Activated naive CD8-positive, alpha-beta T cell treated with anti-CD3 and anti-CD28 coated beads, Interleukin-2, amount 10 ng/mL, durations not matched to agents 7 days and 5 days (primary cell): ENCODE measurements at places on chromosomes 1 and 21. TPM values are rescaled to one million over a fixed set of nuclear protein-coding genes. Genes with fewer than 3 reads are reported as not detected.
A peak's percentile ranks its signal among the peaks of the same experiment; 100 is the strongest.

DNA sequence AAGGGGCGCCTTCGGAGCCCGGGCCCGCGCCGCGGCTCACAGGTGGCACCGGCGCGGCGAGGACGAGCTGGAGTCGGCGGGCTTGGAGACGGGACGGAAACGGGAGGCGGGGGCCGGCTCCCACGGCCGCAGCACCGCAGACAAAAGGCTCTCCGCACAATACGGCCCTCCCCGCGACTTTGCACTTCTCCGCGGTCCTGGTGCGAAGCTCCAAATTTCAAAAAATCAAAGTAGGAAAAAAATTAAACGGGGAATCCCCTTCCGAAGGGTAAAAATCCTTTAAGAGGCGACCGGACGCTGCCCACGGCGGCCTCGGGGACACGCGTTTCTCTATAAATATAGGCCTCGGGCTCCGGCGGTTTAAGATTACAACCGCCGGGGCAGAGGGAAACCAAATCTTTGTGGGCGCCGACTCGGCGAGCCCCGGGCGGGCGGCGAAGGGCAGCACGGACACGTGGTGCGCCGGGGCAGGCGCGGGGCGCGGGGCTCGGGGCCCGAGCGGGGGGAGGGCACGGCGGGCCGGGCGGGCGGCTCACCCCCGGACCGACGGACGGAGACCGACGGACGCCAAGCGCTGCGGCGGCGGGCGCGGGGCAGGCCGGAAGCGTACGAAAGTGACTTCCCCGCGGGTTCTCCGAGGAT, 453 bp downstream of the PABPC4 start:
- H3K36me3 ChIP-seq, result peaks cover 24% of the 10 kb centered on the region
- peak overlapping the region; percentile 87 for H3K4me3 ChIP-seq
- peak overlapping the region; percentile 89 for H3K27ac ChIP-seq
- DNase-seq, result peak; percentile 62
- H3K27me3 ChIP-seq, result peaks cover 2% of the 10 kb centered on the region

DNA sequence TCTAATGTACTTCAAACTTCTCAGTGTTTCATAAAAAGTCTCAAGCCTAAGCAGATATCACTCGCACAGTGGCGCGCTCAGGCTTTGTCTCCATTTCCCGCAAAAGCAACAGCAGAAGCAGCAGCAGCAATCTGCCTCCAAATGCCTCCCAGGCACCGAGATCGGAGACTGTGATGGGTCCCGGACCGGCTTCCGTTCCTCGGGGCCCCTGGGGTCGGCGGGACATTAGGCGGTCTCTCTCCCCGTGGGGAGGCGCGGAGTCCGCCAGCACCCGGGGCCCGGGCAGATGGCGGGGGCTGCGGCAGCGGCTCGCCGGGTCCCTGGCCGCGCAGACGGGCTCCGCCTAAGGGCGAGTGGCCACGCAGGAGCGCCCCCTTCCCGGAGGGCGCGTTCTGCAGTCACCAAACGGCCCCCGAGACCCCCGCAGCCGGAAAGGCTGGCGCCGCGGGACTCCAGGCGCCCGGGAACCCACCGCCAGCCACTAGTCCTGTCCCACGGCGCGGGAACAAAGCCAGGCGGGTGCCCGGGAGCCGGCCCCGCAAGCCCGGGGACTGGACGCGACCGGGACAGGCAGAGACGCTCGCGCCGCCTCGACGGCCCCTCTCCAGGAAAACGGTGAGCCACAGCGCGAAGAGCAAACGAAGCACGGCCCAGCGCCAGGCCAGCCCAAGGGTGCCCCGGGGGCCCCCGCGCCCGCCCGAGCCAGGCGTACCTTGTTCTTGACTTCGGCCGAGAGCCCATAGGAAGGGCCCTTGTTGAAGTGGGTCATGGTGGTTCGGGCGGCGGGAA, 590 bp downstream of the CNN3 start:
- H3K4me1 ChIP-seq, result peaks cover 17% of the 10 kb centered on the region
- peak; percentile 65 for DNase-seq
- H3K27ac ChIP-seq, result peak overlapping the region; percentile 30

The MSH4 gene
- 0.40 TPM for total RNA-seq

DNA sequence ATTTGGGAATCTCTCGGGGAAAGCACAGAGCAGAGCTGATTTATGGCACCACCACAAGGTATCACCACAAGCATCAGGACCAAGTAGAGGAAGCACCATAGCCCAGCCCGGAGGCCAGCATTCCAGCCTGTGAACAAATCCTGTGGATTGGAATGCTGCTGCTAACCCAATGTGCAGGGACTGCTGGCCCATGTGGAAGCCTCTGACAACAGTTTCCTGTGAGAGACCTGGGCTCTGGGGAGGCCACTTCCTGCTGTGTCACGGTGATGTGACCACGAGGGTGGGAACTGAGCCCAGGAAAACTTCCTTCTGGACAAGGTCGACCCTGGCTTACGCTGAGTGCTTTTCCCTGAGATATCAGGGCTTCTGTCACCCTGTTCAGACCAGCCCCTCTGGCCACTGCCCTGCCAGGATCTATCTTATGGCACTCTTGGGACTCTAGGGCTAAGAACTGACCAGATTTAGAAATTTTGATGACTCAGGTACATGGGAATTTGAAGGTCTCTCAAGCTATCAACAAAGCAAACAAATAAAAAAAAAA, 88.3 kb upstream of the NGF start:
- peaks cover 14% of the 10 kb centered on the region for H3K27me3 ChIP-seq
- H3K27ac ChIP-seq, result no peak overlapping the region
- H3K36me3 ChIP-seq, result no peaks in the 10 kb centered on the region
- DNase-seq, result no peak
- no peak overlapping the region for H3K4me3 ChIP-seq

The FCRL2 gene
- not detected for total RNA-seq

DNA sequence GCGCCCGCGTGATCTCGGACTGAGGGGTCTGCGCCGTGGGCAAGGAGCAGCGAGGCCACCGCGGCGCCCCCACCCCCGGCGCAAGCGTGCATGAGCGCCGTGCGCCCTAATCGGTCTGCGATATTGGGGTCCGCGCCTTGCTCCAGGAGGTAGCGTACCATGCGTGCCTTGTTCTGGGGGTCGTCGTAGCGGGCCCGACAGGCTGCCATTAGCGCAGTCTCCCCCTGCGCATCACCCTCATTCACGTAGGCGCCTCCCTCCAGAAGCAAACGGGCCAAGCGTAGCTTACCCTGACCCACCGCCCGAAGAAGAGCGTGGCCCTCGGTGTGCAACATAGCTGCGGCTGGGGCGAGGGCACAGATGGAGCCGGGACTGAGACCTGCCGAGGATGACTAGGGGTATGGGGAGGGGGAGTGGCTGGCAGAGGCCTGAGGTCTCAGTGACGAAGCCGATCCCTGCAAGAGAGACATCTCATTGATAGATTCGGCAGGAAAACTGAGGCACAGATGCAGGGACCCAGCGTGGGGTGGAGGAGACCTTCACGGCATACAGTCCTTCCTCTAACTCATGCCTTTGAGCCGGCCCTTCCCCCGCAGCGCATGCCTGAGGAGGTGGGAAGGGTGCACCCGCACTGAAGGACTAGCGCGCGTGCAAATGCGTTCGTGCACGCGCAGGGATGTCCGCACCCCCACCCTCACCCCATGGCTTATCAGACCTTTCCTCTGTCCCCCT, 2.8 kb downstream of the ANKRD34A start:
- peak overlapping the region; percentile 78 for H3K27ac ChIP-seq
- H3K27me3 ChIP-seq, result no peaks in the 10 kb centered on the region
- DNase-seq, result peak; percentile 68
- no peaks in the 10 kb centered on the region for H3K36me3 ChIP-seq

The OR2G6 gene
- not detected for total RNA-seq

DNA sequence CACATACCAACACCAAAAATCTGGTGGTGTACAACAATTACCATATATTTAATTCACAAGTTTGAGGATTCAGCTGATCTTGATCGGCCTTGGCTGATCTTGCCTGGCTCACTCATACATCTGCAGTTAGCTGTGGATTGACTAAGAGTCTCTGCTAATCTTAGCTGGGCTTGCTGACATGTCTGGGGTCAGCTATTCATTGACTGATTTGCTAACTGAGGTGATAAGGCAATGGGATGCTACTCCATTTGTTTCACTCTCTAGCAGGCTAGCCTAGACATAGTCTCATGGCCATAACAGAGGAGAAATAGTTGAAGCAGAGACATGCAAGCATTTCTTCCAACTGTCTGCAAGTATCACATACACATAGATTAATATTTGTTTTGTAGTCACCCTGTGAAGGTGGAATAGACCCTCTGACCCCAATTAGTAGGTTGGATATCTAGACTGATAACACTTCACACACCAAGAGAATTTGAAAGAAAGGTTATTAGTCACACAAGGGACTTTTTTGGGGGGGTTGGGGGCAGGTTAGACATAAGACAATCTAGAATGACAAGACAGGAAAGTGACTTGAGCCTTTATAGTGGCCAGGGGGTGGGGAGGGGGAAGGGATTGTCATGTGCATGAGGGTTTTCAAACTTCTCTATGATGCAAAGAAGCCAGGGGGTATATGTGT, 142.3 kb downstream of the BARHL2 start:
- H3K4me3 ChIP-seq, result no peak overlapping the region
- no peak for DNase-seq
- H3K27ac ChIP-seq, result no peak overlapping the region
- H3K27me3 ChIP-seq, result peaks cover 5% of the 10 kb centered on the region
- H3K36me3 ChIP-seq, result no peaks in the 10 kb centered on the region

DNA sequence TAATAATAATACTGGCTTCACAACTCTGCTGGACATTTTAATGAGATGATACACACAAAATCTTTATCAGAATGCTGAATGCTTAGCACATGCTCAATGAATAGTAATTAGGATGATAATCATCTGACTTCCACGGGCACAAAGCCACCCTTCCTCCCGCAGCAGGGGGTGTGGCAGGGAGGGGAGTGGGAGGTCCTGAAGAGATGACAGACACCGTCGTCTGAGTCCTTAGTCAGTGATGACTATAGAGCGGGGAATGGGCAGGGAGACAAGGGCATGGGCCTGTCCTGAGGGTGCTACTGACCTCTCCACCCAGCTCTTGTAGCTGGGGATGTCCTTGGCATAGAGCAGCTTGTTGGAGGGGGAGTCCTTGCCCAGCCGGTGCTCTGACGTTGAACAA, 117.6 kb upstream of the CD34 start:
- no peak overlapping the region for H3K4me3 ChIP-seq
- no peaks in the 10 kb centered on the region for H3K36me3 ChIP-seq
- no peak for DNase-seq
- peaks cover 6% of the 10 kb centered on the region for H3K27me3 ChIP-seq
- H3K27ac ChIP-seq, result no peak overlapping the region
- no peaks in the 10 kb centered on the region for H3K4me1 ChIP-seq

GRCh38 chr1:176049582-176049981, 157.5 kb downstream of the COP1 start:
- no peak overlapping the region for H3K27ac ChIP-seq
- no peaks in the 10 kb centered on the region for H3K4me1 ChIP-seq
- H3K27me3 ChIP-seq, result no peaks in the 10 kb centered on the region
- no peak overlapping the region for H3K4me3 ChIP-seq
- peaks cover 3% of the 10 kb centered on the region for H3K36me3 ChIP-seq

DNA sequence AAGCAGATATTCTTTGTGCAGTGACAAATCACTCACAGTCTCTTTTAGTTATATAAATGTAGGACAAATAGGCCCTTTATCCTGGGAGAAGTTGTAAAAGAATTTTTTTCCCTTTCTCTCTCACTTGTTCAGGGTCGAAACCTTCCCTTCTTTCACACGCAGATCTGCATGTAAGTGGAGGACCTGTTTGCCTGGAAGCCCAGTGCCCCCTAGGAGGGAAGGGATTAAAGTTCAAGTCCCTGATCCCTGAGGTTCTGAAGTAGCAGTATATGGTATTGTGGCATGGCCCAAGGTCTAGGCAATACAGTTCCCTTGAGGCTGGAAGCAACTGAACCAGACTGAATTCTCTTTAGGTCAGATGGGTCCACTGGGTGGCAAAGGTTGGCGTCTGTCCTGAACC, 48.6 kb upstream of the PTGFRN start:
- no peak for DNase-seq
- H3K36me3 ChIP-seq, result no peaks in the 10 kb centered on the region
- no peak overlapping the region for H3K27ac ChIP-seq
- no peaks in the 10 kb centered on the region for H3K27me3 ChIP-seq

- DNase-seq, result no peak
- H3K27ac ChIP-seq, result no peak overlapping the region
- peaks cover 4% of the 10 kb centered on the region for H3K27me3 ChIP-seq
- H3K4me3 ChIP-seq, result no peak overlapping the region
Observed at GRCh38 chr1:5369223-5369622, 623.0 kb downstream of the NPHP4 start.

DNA sequence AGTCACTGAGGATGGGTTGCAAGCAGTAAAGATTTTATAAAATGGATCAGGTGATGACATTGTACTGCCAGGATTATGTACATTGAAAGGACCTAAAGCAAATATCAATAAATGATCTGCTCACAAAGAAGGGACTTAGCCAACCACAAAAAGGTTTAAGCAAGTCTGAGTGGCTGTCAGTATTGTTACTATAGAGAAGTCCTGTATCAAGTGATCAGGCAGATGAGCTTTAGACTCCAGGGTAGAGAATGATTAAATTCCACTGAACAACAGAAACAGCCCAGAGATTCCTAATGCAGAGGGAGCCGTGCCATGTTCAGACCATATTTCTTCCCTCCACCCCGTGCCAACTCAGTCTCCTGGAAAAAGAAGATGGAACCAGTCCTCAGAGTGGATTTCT, 138.9 kb downstream of the SETD4 start:
- no peak for DNase-seq
- no peak overlapping the region for H3K27ac ChIP-seq
- no peak overlapping the region for H3K4me3 ChIP-seq
- H3K4me1 ChIP-seq, result no peaks in the 10 kb centered on the region
- H3K36me3 ChIP-seq, result no peaks in the 10 kb centered on the region
- H3K27me3 ChIP-seq, result peaks cover 10% of the 10 kb centered on the region

GRCh38 chr1:175900171-175900570, 156.8 kb upstream of the TNR start:
- H3K36me3 ChIP-seq, result peaks cover 2% of the 10 kb centered on the region
- no peak overlapping the region for H3K4me3 ChIP-seq
- H3K27ac ChIP-seq, result no peak overlapping the region
- DNase-seq, result no peak
- H3K27me3 ChIP-seq, result no peaks in the 10 kb centered on the region

DNA sequence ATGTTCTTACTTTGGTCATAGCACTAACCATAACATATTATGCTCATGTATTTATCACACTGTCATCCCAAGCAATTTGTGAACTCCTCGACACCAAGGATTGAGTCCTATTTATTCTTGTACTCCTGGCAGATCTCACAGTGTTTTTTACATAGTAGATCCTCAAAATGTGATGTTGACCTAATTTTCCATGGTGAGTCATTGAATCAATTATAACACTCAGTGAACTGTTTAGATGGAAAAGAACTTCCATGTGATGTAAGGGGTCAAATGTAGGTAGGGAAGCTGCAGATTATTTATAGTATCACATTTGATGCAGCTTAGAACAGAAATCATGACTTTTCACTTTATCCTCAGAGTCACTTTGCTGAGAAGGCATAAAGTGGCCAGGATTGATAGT, 281.9 kb upstream of the ADAMTS5 start:
- H3K27ac ChIP-seq, result no peak overlapping the region
- H3K36me3 ChIP-seq, result no peaks in the 10 kb centered on the region
- no peak overlapping the region for H3K4me3 ChIP-seq
- H3K27me3 ChIP-seq, result no peaks in the 10 kb centered on the region
- H3K4me1 ChIP-seq, result no peaks in the 10 kb centered on the region

The LRRN2 gene
- not detected for total RNA-seq

- no peak overlapping the region for H3K4me3 ChIP-seq
- H3K27ac ChIP-seq, result no peak overlapping the region
- DNase-seq, result no peak
- H3K27me3 ChIP-seq, result peaks cover 70% of the 10 kb centered on the region
- H3K4me1 ChIP-seq, result no peaks in the 10 kb centered on the region
Observed at GRCh38 chr1:30842697-30843354, 65.7 kb downstream of the SDC3 start.

GRCh38 chr1:204984499-204984898, 58.5 kb upstream of the CNTN2 start:
- DNase-seq, result no peak
- H3K4me3 ChIP-seq, result no peak overlapping the region
- H3K4me1 ChIP-seq, result peaks cover 9% of the 10 kb centered on the region
- H3K27me3 ChIP-seq, result peaks cover 17% of the 10 kb centered on the region
